ENCODE measurements at places on chromosomes 12 and 14. TPM values are rescaled to one million over a fixed set of nuclear protein-coding genes. Genes with fewer than 3 reads are reported as not detected.

Gene BHLHE41
- 13.9 TPM for total RNA-seq

Gene MORN3
- total RNA-seq = 8.3 TPM

Gene SERPINA12
- total RNA-seq = 0.47 TPM

Gene ZDHHC22
- total RNA-seq = 3.2 TPM

Data from testis (tissue), 5 donors.